ENCODE measurements at places on chromosomes 1 and 21.

DNA sequence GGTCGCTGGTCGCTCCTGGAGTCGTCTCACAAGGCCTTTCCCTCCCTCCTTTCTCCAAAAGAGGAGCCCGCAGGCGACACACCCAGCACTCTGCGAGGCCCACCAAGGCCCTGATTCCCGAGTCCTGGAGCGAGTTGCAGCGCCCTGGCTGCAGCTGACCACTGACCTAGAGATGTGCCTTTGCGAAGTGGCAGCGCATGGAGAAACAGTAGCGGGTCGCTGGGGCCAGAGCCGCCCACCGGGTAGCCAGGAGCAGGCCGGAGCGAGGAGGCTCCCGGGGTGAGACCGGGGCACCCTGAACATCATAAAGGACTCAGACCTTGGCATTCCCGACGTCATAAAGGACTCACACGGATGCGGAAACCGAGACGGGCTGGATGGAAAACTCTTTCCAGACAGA lies 10.3 kb upstream of the NBPF11 start:
- no peak for DNase-seq

DNA sequence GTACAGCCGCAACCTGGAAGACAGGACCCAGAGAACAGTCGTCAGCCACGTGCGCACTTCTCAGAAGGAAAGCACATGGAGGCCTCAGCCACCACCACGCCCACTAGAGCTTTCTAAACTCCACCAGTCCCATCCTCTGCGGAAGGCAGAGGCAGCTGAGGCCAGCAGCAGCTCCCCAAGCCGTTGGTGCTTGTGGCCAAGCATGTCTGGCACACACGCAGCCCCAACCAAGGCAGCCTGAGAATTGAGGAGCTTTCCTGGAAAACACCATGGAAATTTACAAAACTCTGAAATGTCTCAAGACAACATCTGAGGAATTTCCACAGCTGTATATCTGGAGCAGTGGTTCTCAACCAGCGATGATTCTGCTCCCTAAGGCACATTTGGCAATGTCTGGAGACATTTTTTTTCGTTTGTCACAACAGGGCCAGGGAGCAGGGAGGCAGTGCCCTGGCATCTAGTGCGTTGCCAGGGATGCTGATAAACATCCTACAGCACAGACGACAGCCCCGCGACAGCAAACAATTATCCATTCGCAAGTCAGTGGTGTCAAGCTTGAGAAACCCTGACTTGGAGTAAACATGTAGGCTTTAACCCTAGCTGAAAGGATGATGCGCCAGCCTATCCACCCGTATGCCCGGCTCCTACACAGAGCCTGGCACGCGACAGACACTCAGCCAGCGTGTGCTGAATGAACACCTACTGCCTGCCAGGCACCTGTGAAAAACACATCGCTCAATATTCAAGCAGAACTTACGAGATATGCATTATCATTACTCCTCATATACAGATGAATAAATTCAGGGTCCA lies 24.7 kb downstream of the NPHP4 start:
- no peak for DNase-seq

DNA sequence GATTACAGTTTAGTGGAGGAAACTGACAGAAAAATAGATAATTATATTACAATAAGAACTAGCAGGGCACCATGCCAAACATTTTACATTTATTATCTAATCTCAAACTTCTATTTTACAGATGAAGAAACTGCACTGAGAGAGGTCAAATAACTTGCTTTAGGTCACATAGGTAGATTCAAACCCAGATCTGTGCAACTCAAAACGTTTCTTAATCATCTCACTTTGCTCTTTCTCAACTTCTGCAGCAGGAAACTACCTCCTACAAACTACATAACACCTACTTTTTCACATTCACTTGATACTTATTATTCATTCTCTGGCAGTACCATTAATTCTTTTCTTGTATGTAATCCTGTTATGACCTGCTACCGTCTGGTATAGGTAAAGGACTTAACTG lies 49.9 kb upstream of the BCL10 start:
- no peak for DNase-seq

DNA sequence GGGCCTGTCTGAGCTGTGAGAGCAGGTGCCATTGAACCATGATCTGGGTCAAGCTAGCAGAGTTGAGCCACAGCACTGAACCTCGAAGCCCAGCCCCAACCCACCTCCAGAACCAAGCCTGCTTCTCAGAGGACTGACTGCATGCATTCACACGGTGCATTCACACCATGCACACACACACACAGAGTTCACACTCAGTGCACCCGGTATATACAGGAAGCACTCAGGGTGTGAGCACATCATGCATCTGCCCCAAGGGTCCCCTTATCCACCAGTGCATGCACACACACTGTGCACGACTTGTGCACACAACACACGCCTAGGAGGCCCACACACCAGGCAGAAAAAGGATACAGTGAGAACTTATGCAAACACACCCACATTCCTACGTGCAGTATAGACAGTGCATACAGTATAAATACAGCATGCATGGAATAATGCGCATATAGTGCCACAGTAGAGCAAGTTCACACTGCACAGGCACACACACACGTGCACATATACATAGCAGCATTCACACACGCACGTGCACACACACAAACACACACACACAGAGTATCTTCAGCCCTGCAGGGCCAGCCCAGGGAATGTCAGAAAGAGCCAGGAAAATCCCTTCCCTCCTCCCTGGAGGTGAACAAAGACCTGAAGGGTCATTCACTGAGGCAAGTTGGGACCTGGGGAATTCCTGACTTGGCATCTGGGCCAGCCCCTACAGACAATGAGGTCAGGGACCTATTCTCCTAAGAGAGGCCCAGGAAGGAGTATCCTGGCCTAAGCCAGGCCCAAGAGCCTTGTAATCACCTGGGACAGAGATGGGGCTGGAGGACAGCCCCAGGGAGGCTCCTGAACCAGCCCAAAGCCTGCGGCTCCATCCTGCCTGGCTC lies 42.1 kb downstream of the CAMK2N1 start:
- DNase-seq, result no peak

- DNase-seq, result no peak
Observed at GRCh38 chr1:1014799-1015681, 1.7 kb downstream of the ISG15 start.

GRCh38 chr21:14947613-14948160 lies 117.1 kb downstream of the NRIP1 start:
- DNase-seq, result no peak

GRCh38 chr1:59485949-59486348 lies 189.1 kb downstream of the FGGY start:
- DNase-seq, result no peak

- no peak for DNase-seq
Observed at GRCh38 chr21:32886339-32886738, 114.8 kb upstream of the PAXBP1 start.

- no peak for DNase-seq
Observed at GRCh38 chr1:78333502-78333901, 157.3 kb upstream of the PTGFR start.

GRCh38 chr1:85328713-85329397 lies 52.4 kb upstream of the BCL10 start:
- DNase-seq, result no peak

DNA sequence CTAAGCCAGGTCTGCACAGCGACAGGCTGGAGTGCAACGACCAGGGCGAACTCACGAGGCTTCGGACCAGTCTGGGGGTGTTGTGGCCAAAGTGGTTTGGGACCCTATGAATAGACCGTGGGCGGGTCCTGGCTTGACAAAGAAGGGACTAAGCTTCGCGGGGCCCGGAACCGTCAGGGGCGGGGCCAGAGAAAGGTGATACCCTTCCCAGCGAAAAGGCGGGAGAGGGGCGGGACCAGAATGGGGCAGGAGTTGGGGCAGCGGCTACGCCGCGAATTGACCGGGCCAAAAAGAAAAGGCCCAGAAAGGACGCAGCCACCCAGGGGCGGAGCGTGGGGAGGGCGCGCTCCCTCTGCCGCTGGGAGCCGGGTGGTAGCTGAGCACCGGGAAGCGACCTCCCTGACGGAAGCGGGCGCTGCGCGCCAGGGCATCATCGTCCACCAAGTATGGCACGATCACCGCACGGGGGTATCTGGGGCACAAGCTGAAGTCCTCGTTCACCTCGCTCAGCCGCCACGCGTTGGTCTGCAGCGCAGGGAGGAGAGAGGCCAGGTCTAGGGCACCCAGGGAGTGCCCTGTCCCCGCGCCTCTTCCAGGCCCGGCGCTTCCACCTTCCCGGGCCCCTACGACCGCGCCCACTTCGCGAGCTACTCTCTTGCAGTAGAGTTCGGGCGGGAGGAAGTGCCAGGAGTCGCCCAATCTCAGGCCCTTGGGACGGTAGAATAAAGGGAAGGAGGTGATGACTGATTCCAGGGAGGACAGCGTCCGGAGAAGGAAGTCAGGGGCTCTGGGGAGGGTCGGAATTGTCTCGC lies 6.7 kb upstream of the FAM167B start:
- peak; percentile 37 for DNase-seq

- no peak for DNase-seq
Observed at GRCh38 chr1:73604211-73604610, 593.8 kb downstream of the LRRIQ3 start.

DNA sequence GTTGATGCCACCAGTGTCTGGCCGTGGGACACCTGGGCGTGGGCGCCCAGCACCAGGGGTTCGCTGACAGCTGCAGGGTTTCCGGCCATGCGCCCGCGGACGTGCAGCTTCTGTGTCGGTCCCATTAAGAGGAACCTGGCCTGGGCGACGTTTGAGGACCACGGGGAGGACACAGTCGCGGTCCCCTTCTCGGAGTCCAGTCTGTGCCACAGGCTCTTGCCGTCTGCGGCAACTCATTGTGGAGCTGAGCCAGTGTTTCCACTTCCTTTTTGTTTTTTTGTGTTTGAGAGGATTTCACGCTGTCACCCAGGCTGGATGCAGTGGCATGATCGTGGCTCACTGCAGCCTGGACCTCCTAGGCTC lies 1.6 kb upstream of the C1orf159 start:
- DNase-seq, result no peak

DNA sequence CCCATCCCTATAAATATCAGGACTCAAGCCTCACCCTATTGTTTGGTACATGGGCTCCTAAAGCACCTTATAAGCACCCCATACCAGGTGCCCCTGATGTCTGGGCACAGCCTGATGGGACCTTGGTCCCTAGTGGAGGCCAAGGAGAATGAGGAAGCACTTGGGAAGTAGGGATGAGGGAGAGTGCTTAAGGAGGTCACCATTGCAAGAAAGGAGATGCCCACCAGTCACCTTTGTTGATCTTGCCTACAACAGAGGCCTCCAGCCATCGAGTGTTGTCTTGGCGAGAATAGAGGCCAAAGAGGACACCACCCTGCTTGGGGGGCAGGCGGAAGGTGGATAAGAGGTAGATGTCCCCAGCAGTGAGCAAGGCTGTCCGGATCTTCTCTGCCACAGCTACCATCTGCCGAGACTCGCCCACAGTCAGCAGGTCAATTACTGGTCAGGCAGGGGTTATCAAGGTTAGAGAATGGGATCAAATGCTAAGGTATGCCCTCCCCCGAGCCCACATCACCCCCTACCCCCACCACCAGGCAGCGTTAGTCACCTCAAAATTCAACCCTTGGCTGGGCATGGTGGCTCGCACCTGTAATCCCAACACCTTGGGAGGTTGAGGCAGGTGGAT lies 1.6 kb downstream of the THBS3 start:
- DNase-seq, result no peak

DNA sequence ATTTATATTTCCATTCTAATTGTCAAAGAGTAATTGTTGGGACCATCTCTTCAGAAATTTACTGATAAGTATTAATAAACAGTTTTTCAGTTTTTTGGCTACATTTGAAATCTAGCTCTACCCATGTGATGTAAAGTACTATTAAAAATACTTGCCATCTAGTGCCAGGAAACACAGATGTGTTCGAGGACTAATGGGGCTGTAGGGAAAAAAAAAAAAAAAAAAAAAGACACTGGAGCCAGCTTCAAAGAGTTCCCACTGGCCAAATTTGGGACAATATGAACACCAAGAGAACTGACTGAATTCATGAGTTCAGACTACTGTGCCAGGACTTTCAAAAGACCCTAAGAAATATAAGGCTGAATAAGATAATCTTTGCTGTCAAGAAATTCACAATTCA lies 65.2 kb upstream of the GFI1 start:
- no peak for DNase-seq

DNA sequence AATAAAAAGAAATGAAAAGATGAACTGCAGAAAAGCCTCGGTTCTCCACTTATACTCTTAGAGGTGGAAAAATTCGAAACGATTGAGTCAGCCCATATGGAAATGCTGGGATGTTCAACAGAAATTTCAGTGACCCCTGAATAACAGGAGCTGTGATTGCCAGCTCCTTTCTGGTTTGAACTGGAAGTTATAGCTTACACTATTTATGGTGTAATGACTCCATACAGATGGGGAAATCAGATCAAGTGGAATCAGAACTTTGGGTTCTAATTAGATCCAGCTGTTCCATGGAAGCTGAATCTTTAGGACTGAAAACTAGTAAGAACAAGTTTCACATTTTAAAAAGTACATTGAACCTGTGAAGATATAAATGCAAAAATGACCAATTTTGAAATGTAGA lies 569.3 kb upstream of the ZRANB2 start:
- no peak for DNase-seq

GRCh38 chr21:32143241-32143939 lies 135.5 kb downstream of the MIS18A start:
- DNase-seq, result no peak

- DNase-seq, result no peak
Observed at GRCh38 chr1:93566227-93566626, 115.4 kb downstream of the BCAR3 start.

- no peak for DNase-seq
Observed at GRCh38 chr1:38326135-38326534, 279.5 kb upstream of the POU3F1 start.

DNA sequence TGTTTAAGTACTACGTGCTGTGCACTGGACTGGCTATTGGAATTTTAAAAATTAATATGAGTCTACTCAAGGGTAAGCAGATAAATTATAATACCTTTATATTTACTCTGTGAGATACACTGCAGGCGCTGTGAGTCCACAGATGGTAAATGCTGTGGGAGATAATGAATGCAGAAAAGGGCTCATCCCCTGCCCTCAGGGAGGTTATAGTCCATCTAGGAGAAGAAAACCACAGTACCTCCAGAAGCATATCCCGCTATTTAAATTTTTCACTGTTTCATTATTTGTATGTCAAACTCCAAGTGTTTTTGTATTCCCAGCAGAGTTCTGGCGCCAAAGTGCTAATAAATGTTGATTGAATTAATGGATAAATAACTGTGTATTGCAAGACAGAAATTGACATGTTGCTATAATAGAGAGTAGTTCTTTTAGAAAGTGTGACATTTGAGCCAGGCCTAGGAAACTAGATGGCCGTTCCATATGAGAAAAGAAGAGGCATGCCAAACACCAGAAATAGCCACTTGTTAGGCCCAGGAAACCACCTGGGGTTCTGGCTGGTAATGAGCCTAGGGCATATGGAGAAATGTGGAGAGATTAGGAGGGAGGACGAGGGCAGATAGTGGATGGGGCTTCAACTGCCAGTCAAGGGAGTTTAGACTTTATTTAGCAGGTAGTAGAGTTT lies 61.7 kb downstream of the LRRC8D start:
- no peak for DNase-seq

- no peak for DNase-seq
Observed at GRCh38 chr1:77975386-77975785, 3.5 kb downstream of the FUBP1 start.

GRCh38 chr1:76940571-76941335 lies 73.5 kb downstream of the ST6GALNAC5 start:
- no peak for DNase-seq

GRCh38 chr1:90809996-90810395 lies 92.9 kb upstream of the BARHL2 start:
- no peak for DNase-seq

GRCh38 chr1:35220976-35221375 lies 28.0 kb upstream of the SFPQ start:
- DNase-seq, result no peak

Measured in activated CD4-positive, CD25-positive, alpha-beta regulatory T cell (primary cell).